ENCODE measurements at places on chromosomes 3 and 15.

DNA sequence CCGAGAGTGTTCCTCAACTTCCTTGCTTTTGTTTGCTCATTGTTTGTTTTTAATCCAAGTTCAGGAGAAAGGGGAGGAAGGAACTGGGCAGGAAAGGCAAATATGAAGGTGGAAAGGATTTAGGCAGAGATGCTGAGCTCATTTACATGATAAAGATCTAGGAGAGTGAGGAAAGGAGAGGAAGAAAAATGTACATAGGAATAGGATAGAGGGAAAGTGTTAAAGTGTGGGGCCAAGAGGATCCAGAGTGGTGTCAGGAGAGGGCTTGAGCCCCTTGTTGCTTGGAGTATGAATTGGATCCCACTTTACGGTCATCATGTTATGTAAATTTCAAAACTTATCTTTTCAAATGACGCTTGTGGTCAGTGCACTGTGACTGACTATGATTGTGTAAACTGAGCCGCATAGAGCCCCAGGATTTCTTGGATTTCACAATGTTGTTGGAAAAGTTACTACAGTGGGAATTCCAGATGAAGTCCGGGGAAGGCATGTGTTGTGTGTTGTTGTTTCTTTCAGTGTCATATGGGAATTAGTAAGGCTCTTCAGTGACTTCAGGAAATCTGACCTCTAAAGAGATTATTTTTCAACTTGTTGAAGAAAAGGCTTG is 15.0 kb upstream of the PLD1 start:
- no peak for DNase-seq

- DNase-seq: no peak
Measured at GRCh38 chr15:85388566-85389305, 8.3 kb downstream of the AKAP13 start.

GRCh38 chr3:111885578-111885977 is 26.5 kb downstream of the PHLDB2 start:
- DNase-seq: no peak

GRCh38 chr3:108780235-108780634 is 23.0 kb upstream of the RETNLB start:
- DNase-seq: peak; percentile 17

- DNase-seq: peak; percentile 29
Measured at GRCh38 chr3:52742418-52743041, 28.2 kb downstream of the NEK4 start.

- no peak for DNase-seq
Measured at GRCh38 chr3:182575941-182576340, 217.4 kb upstream of the ATP11B start.

DNA sequence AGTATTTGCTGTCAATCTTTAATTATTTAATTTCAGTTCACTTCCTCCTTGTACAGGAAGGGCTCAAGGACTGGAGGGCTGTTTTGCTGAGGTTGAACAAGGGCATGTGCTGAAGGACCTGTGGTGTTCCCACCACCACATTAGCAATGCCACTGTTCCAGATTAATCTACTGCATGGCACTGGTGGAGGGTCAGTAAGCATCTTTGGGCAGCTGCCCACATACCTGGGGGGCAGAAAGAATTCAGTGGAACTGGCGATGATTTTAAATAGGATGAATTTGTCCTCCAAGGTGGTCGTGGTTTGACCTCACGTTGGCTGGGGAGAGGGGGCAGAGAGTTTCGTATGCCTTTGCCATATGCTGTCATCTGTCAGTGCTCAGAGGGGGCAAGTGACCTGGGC is 244.8 kb downstream of the TLE3 start:
- no peak for DNase-seq

DNA sequence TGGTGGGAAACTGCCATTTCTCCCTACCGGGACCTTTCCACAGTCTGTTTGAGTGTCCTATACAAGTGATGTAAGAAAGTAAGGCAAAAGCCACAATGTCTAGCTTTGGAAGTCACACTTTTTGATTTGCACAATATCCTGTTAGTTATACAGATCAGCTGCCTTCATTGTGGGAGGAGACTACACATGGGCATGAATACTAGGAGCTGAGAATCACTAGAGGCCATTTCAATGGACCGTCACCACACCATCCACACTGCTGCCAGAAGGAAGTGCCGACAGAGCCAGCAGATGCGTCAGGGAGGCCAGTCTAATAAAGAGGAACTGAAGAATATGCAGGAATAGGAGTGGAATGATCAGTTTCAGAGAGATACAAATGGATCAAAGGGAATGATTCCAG is 65.8 kb downstream of the SCN11A start:
- DNase-seq: no peak

DNA sequence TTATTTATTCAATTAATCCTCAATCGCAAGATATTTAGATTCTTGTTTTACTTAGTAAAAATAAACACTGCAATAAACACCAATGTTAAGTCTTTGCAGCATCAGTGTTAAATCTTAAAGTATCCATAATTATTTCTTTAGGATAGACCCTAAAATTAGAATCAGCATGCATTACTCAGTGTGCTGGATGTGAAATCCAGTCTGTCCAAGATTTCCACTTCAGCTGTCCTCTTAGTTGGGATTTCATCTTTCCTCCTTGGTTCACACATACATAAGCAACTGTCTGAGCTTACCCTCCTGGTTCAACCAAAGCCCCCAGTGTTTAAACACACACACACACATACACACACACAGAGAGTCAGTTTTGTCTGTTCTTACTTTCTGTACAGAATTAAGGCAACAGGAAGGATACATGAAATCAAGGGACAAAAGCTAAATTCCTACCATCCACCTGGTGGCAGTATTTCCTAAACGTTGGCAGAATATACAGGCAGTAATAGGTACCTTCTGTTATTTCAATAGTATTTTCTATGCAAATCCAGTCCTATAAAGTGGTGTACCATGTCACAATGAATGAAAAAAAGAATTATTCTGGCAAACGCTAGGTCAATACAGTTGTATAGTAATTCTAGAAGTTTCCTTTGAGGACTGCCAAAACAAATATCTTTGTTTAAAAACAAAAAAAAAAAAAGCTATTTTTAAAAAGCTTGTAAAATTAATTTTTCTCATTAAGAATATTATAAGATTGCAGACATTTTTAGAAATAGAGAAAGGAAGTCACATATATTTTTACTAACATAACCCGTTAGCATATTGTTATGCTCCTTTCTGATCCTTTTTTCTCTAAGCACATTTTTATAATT is 27.3 kb upstream of the DMXL2 start:
- DNase-seq: peak; percentile 79

- DNase-seq: no peak
Measured at GRCh38 chr3:71786551-71786950, 1.6 kb upstream of the PROK2 start.

- DNase-seq: peak; percentile 11
Measured at GRCh38 chr3:58173669-58174398, 36.9 kb downstream of the DNASE1L3 start.

GRCh38 chr3:129316248-129317013 is 37.8 kb downstream of the HMCES start:
- peak; percentile 93 for DNase-seq

- no peak for DNase-seq
Measured at GRCh38 chr3:48248095-48248850, 7.4 kb downstream of the ZNF589 start.

DNA sequence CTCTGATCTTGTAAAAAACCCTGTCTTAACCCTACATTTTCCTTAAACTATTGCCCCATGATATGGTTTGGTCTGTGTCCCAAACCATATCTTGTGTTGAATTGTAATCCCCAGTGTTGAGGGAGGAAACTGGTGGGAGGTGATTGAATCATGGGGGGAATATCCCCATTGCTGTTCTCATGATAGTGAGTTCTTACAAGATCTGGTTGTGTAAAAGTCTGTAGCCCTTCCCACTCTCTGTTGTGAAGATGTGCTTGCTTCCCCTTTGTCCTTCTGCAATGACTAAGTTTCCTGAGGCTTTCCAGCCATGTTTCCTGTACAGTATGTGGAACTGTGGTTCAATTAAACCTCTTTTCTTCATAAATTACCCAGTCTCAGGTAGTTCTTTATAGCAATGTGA is 881.4 kb downstream of the DIPK2A start:
- DNase-seq: no peak

- no peak for DNase-seq
Measured at GRCh38 chr15:47288794-47289193, 428.5 kb upstream of the SEMA6D start.

DNA sequence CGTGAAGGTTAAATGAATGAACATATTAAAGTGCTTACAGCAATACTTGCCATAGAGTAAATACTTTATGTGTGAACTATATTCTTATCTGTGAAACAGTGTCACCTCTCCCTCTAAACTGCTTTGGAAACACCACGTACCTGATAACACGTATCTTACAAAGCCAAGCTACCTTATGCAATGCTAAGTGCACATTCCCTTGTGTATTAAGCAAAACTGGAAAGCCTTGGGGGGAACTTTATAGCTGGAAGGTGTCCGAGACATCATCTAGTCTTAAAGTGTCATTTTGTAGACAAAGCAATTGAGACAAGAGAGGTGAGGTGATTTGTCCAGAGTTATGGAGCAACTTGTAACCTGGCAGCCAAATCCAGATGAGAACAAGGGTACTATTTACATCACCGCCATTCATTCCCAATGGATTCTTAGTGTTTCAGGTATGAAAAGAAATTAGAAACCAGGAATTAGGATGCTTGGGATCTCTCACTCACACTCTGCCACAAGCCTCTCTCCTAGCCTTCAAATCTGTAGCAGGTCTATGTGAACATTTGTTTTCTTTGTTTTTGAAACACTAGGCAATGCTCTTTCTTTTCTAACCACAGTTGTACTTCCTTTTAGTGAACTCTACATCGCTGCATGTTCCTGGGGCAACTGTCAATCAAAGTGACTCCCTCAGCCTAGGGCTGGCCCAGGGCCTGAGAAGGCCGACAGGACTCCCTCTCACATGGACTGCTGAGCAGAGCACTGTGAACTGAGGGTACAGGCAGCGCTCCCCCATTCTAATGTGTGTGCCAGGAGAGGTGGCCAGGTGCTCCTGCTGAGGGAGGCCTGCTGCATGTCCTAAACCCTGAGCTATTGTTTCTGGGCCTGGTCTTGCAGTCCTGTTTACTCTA is 13.9 kb upstream of the MGLL start:
- no peak for DNase-seq

GRCh38 chr15:42846647-42847046 is 73.9 kb downstream of the TTBK2 start:
- no peak for DNase-seq

DNA sequence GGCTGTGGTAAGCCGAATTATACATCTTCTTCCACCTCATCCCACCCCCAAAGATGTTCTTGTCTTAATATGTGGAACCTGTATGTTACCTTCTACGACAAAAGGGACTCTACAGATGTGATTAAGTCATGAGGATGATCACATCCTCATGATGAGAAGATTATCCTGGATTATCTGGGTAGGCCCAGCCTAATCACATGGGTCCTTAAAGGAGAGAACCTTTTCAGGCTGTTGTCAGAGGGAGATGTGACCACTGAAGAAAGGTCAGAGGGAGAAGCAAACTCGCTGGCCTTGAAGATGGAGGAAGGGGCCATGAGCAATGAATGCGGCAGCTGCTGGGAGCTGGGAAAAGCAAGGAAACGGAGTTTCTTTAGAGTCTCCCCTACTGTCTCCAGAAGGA is 12.9 kb upstream of the SCG3 start:
- no peak for DNase-seq

GRCh38 chr3:125693887-125694286 is 98.6 kb upstream of the OSBPL11 start:
- DNase-seq: no peak

- no peak for DNase-seq
Measured at GRCh38 chr15:93088200-93088980, 621 bp downstream of the RGMA start.

DNA sequence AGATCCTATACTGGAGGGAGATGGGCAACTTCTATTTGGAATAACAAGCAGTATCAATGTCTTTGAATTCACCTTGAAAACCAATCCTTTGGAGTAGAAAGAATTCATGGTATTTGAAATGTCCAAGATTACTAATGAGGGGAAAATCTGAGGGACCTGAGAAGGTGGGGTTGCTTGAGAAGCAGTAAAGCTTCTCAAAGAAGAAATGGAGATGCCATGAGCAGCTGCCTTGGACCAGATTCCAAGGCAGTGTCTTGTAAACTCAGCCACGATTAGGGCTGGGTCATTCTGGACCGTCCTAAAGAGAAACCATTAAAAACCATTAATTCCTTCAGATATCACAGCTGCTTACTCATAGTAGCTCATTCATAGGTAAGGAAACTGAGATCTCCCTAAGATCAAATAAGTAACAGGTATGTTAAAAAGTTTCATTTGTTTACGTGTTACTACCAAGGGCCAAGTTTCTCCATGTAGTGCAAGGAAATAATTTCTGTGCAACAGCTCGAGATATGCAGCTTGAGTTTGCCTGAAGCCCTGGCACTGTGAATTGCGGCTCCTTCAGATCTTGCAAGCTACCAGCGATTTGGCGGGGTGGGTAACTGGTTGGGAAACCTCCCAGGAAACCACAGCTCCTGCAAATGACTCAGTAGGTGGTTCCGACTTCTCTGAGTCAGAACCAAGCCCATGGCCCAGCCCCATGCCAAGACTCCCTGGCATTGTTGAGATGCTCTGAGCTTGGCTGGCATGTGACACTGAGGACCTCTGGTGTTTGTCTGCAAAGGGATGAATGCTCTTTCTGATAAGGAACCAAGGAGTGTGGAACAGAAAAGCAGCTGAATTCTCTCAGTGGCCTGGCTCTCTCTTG is 296.8 kb downstream of the RORA start:
- DNase-seq: peak; percentile 86

DNA sequence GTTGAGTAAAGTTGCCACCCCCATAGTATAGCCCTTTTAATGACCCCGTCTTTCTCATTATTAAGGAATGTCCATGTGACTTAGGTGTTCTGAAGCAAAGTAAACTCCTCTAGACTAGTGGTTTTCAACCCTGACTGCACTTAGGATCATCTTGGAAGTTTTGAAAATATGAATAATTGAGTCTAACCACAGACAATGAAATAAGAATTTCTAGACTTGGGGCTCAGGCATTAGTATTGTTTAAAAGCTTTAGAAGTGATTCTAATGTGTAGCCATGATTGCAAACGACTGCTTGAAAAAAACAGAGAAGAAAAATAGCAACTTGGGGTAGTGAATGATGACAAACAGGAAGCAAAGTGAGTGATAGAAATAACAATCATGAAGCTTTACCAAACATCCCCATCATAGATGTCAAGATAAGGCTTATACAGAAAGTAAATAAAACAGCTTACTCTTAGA is 35.0 kb downstream of the ALCAM start:
- DNase-seq: no peak

GRCh38 chr3:148191966-148192365 is 505.7 kb upstream of the AGTR1 start:
- DNase-seq: no peak

GRCh38 chr15:62641825-62642224 is 400.7 kb upstream of the TPM1 start:
- DNase-seq: no peak

GRCh38 chr15:27133249-27133648 is 162.3 kb downstream of the GABRG3 start:
- no peak for DNase-seq

GRCh38 chr3:197494366-197495058 is 61.3 kb downstream of the BDH1 start:
- no peak for DNase-seq

DNA sequence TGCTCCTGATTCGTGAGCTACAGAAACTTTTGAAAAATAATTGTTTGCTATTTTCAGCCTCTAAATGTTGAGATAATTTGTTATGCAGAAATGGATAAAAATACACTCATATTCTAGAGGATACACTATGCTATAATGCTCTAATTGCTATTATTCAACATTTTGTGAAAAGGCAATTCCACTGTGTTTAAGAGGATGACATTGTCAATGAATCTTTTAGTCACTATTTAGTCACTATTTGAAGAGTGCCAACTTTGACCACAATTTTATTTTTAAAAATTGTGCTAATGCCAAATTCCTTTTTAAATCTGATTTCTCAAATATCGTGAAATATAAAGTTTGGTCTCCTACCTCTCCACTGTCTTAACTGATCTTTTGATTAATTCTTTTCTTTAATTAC is 604.9 kb upstream of the KCNMB2 start:
- no peak for DNase-seq

Measured in CD4-positive, alpha-beta T cell treated with Interleukin-2 at 100 ng/mL for 4 hours (primary cell).